Stimulated activated CD8-positive, alpha-beta memory T cell treated with anti-CD3 and anti-CD28 coated beads, Interleukin-4, amount 100 ng/mL, for 48 hours (primary cell): ENCODE measurements at places on chromosomes 12 and 14.

DNA sequence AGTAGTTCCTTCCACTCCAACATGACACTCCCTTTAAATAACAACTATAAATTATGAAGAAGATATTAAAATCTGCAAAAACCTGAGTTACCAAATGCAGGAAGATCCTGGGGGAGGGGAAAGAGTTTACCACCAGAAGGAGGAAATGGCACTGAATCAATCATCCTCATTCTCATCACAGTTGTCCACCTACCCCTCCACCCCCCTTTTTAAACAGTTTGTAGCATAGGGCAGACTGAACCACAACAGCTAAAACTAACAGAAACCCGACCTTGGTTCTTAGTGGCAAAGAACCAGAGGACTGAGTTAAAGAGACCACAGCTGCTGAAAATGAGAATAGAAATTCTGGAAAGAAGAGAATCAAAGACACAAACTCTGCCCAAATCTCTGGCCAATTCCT is 189.5 kb downstream of the MED13L start:
- no peak for DNase-seq

DNA sequence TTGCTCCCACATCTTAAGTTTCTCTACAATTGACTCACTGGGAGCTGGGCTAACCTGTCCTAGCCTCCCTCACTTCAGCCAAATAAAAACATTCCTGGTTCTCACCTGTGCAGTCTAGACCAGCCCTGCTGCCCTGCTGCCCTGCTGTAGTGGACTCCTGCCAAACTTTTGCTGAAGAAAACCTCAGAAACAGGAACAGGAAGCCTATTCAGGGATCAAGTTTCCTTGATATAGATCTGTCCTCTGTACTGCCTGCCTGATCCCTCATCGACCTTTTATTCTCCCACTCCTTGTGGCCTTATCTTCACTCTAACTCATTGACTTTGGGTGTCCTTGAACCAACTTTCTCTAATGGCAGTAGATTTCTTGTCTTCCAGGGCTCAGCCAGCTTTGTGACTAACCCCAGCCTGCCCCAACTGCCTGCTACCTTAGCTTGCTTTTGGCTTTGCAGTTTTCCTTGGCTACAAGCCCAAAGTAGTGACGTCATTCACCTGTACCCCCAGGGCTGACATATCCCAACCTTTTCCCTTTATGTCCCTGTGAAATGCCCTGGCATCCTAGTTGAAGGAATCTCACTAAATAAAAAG is 234.8 kb downstream of the DUSP6 start:
- DNase-seq: no peak

GRCh38 chr12:120834489-120835303 is 69.5 kb downstream of the SPPL3 start:
- no peak for DNase-seq

- no peak for DNase-seq
These were observed 114.0 kb upstream of the KRAS start for GRCh38 chr12:25364529-25365339.

DNA sequence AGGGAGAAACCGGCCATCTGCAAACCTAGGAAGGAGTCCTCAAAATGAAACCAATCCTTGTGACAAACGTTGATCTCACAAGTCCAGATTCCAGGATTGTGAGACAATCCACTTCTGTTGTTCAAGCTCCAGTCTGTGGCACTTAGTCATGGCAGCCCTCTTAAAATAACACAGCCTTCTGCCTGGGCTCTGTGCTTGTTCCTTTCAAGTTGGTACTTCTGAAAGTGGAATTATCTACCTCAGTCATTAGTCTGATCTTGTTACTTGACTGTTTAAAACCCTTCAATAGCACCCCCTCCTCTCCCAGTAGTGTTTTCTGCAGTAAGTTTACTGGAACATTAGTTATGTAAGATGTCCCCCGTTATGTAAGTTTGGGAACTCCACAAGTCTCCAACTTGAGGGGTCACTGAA is 111.0 kb upstream of the HIF1A start:
- no peak for DNase-seq

DNA sequence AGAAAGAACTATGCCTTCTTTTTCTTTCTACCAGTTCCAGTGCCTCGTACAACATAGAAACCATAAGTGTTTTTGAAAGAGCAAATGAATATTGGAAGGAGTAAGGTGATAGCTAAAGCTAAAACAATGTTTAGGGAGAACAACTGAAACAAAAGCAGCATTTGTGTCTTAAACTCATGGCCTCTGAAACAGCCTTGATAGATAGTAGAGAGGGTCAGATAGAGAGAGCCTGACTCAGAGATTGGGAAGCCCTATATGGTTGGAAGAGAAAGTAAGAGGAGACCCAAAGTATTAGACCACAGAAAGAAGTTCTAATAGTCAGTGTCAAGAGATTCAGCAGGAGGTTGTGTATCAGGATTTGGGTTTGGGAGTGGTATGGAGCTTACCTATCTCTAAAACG is 79.6 kb upstream of the IFNG-AS1 start:
- DNase-seq: no peak

- DNase-seq: no peak
These were observed 623.2 kb downstream of the CCER1 start for GRCh38 chr12:90331821-90332220.

GRCh38 chr12:96141216-96141912 is 52.8 kb upstream of the ELK3 start:
- DNase-seq: no peak

DNA sequence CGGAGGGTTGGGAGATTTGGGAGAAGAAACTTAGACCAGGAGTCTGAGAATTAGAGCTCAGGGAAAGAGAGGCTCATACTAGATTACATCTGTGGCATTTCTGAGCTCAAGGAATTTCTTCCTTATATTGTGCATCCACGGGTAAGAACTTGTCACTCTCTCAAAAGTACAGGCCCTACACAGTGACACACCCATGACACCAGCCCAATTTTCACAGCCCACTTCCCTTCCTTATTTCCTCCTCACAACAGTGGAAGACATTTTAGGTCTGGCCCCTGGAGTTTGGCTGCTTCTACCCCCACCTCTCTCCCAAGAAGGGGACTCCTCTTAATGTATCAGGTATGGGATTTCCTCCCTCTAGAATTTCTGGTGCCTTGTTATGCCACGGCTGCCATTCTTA is 9.2 kb upstream of the ZNF385A start:
- no peak for DNase-seq

- no peak for DNase-seq
These were observed 20.5 kb upstream of the RAD51AP1 start for GRCh38 chr12:4518106-4518728.

GRCh38 chr12:73973486-73973885 is 564.1 kb upstream of the ATXN7L3B start:
- DNase-seq: no peak

DNA sequence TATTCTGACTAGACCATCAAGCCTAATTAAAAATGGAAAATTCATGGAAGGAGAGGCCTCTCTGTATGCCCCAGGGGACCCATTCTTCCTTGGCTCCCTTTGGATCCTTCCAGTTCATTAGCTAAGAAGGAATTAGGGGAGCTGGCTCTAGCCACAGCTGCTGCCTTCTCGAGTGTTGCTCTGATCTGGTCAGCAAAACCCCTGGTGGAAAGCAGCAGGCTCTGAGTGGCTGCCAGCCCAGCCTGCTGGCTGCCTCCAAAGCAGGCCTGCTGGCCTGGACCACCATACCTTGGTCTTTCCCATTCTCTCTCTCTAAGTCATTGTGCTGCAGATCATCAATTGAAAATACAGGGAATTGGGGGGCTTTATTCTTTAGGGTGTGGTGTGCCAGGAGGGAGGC is 29.0 kb upstream of the AKAP6 start:
- DNase-seq: no peak

GRCh38 chr12:130714091-130714590 is 2.0 kb downstream of the RIMBP2 start:
- DNase-seq: no peak

DNA sequence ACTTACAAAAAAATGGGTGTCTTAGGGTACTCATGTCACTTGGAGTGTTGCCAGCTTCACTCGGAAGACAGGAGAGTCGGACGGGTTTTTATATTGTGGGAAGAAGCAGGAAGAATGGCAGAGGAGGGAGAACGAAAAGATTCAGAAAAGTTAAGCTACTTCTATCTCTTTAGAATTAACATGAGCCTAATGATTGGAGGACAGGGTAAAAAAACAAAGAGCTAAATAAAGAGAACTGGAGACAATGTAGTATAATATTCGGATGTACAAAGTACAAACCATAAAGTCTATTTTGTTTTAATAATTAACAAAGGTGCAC is 43.9 kb downstream of the EFCAB11 start:
- no peak for DNase-seq

GRCh38 chr12:48414021-48414420 is 58.3 kb upstream of the ANP32D start:
- DNase-seq: no peak

- no peak for DNase-seq
These were observed 122.2 kb downstream of the DAAM1 start for GRCh38 chr14:59310633-59311032.

DNA sequence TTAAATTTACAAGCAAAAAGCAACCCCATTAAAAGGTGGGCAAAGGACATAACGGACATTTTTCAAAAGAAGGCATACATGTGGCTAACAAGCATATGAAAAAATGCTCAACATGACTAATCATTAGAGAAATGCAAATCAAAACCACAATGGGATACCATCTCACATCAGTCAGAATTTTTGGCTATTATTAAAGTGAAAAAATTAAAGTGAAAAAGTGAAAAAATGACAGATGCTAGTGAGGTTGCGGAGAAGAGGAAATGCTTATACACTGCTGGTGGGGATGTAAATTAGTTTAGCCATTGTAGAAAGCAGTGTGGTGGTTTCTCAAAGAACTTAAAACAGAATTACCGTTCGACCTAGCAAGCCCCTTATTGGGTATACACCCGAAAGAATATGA is 7.9 kb downstream of the OTOGL start:
- no peak for DNase-seq

- DNase-seq: no peak
These were observed 170.0 kb downstream of the CCDC91 start for GRCh38 chr12:28360253-28360652.
